ENCODE measurements at places on chromosomes 16 and 17.

DNA sequence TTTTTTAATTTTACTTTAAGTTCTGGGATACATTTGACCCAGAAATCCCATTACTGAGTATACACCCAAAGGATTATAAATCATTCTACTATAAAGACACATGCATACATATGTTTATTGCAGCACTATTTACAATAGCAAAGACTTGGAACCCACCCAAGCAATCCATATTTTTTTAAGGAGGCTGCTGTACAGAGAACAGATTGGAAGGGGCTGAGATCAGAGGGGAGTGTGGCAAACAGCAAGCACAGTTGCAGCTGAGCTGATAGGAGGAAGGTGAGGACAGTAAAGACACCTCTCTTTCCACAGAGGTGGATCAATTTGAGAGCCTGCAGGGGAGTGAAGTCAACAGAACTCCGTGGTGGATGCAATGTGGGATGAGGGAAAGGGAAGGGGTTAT is 10.2 kb upstream of the TMEM238L start:
- DNase-seq, result no peak

DNA sequence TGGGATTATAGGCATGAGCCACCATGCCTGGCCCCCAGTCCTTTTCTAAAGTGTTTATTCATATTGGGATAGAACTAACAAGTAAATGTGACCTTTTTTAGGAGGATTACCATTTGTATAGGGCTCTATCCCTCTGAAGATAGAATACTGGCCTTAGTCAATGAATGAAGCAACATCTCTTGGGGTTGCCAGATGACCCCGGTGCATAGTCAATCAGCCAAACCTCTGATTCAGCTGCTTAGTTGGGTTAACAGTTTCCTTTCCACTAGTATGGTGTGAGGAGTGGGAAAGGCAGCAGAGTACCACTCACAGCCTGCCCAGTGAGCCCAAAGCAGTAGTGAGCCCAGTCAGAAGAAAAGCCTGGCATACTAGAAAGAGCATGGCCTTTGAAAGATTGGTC is 94.6 kb upstream of the TBX2 start:
- DNase-seq, result no peak

- DNase-seq, result no peak
Measured at GRCh38 chr16:81483064-81483969, 38.7 kb downstream of the CMIP start.

DNA sequence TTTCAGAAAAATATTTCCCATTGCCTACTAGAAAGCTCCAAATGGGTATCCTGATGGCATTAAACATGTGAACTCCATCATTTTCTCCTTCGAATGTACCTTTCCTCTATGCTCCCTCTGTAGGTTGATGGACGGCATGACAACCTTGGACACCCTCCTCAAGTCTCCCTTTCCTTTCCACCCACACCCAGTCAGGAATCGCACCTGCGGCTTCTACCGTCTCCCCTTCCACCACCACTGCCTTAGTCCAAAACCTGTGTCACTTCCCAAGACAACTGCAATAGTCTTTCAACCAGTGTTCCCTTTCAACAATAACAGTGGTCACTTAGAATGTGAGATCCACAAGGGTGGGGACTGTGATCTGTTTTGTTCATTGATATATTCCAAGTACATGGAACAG is 233.1 kb upstream of the AXIN2 start:
- no peak for DNase-seq

- no peak for DNase-seq
Measured at GRCh38 chr17:60560860-60561257, 34.8 kb upstream of the APPBP2 start.

- DNase-seq, result no peak
Measured at GRCh38 chr17:56756536-56756935, 77.2 kb downstream of the C17orf67 start.

- DNase-seq, result no peak
Measured at GRCh38 chr17:40791787-40792436, 7.8 kb downstream of the KRT28 start.

DNA sequence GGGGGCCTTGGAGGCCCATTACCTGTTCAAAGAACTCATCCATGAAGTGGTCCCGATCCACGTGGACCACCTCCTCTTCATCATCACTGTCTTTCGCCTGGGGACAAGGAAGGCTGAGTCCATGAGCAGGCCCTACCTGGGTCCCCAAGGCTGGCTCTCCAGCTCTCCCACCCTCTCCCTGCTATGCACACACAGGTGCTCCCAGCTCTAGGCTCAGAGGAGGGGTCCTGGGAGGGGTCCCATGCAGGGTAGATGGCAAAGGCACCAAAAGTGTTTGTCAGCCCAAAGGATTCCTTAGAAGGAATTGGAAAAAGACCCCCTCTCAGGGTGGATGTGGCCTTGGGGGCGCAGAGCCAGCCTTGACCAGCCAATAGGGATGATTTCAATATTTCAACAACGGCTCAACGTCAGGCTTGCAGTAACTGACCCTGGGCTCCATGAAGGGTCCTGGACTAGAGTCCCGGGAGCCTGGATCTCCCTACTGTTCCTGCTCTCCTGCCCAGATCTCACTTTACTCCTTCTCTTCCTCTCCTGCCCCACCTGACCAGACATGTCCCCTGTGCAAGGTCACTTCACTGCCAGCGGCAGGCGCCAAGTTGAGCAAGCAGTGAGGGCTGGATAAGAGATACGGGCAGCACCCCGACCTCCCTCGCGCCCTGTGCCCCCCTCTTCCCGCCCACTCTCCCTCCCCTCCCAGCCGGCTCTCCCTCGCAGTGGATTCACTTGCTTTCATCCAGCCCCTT is 8.8 kb downstream of the STX1B start:
- DNase-seq, result no peak

- no peak for DNase-seq
Measured at GRCh38 chr17:65966072-65966695, 225.7 kb downstream of the CEP112 start.

DNA sequence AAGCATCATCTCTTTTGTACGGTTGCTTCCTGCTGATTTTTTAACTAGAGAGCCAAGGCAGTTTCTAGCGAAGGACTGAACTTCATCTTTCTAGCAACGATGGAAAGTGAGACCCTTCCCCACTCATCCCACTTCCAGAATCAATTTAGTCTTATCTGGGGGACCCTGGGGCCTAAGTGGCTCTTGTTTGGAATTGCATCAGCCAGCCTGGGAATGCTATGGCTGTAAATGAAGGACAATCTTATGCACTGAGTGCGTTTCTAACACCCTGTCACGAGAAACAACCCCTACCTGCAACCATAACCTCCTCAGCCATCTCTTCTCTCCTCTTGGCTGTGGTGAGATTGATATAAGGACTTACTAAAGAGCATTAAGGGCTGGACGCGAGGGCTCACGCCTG is 64.8 kb downstream of the ERCC4 start:
- no peak for DNase-seq

DNA sequence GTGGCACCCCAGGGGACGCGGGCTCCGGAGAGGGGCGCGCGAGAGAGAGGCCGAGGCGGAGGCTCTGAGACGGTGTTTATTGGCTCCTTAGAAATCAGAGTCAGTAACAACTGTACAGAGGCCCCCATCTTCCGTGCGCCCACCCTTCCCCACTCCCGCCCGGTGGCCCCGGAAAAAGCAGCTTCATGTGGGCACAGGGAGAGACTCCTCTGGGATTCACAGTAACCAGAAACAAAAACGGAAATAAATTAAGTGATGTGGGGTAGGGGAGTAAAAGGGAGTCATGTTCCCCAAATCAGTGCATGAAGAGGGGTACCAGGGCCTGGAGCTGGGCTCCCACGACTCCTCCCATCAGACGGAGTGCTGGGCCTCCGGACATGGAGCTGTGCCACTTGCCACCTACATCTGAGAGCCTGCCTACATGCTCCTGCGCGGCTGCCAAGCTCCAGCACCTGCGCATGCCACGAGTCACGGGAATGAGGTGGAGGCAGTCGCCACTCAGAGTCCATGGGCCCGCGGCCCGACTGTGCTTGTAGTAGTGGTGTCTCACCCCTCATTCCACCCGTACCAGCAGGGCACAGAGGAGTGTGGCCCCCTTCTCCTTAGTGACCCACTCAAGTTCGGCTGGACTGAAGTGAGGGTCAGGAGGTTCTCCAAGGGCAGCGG is 543 bp upstream of the GPS2 start:
- no peak for DNase-seq

DNA sequence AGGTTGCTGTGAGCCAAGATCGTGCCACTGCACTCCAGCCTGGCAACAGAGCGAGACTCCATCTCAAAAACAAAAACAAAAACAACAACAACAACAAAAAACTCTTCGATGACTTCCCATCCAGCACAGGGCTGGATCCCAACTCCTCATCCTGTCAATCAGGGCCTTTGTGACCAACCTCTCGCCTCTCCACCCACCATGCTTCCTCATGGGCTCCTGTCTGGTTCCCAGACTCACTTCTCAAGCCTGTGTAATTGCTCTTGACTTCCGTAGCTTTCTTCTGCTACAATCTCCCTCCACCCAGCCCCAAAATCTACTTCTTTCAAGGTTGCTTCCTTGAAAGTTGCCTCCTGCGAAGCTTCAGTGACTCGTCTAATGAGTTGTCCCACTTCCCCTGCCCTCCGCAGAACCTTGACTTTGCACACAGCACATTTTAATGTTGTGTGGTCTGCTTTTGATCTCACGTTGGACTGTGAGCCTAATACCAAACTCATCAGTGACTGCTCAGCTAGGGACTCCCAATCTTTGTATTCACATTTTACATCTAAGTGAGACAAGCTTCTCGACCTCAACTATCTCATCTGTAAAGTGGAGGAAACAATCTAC is 936 bp upstream of the RASL10B start:
- DNase-seq, result no peak

DNA sequence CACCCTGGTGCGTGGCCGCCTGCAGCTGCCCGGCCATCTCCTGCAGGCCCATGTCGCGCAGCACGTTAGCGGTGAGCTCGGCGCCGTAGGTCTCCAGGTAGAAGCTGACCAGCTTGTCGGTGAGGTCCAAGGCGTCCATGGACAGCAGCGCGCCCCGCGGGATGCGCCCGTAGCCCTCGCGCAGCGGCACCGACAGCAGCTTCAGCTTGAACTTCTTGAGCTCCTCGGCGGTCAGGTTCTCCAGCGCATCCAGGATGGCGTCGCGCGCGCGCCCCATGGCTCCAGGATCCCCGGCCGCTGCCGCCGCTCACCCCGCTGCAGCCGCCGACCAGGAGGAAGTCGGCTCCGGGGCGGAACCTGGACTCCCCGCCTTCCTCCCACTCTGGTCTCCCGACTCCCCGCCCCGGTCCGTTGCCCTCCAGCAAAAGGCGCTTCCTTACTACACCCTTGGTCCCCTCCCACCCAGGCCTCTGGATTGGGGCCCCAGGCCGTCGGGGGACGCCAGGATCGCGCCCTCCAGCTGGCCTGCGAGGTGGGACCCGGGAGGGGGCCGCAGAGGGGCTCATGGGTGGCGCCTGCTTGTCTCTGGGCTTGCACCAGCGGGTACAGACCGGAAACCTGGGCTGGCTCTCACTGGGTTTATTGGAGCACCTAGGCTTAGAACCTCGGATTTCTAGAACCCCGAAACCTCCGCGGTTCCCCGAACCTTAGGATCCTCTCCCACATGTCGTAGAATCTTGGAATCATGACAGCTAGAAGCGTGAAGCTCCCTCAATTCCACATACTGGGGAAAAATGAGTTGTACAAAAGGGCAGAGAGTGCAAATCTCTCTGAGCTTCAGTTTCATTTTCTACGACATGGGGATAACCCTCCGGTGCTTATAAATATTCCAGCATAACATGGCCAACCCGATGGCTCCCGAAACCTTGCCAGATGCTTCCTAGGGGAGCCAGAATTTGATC is at the start of gene PYCARD:
PYCARD (minus strand) TSS at position 347 of the 962 bp plus-strand sequence; CDS start at position 277, 70 bp downstream.
- DNase-seq, result no peak

DNA sequence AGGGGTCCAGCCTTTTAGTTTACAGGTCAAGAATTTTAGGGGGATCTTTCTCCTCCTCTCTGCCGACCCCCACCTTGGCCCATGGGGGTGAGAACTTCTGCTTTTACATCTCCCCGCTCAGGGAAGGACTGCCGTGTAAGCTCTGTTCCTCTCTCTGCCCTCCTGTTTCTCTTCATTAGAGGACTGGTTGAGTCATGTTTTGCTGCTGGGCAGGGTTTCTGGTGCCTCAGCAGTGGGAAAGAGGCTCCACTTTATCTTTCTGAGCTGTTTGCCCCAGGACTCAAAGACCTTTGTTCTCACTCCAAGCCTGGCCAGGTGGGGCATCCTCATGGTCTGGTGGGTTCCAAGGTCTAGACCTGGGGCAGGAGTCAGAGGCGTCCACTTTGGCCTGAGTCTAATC is 93.0 kb downstream of the UTP18 start:
- DNase-seq, result no peak

DNA sequence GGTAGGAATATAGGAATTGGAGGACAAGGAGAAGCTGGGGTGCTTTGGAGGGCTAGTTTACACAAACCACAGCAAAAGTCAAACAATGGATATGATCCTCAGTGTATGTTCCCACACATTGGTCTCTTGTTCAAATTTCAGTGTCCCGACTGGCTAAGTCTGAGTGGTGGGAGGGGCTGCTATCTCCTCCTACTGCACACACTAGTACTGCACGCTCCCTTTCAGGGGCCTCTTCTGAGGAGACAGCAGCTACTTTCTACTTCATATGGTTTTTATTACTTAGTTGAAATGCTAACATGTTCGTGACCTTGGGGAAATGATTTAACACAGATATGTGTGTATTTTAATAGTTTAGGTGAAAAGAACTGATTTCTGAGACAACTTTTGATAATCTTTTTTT is 18.8 kb upstream of the KRT10 start:
- DNase-seq, result no peak

DNA sequence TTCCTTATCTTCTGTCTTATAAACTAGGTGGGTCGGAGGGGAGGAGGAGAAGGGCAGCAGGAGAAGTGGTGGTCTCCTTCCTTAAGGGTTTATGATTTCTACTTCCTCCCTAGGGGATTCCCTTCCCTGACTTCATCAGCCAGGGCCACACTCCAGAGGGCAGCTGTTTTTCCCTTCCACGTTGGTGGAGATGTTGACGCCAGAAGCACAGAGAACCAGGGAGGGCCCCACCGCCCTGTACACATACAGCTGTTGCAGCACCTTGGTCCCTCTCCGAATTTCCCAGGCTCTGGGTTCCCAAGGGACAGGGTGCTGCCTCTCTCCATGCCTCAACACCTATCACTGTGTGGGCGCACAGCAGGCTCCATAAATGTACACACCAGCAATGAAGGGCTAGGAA is 5.6 kb upstream of the SLC6A4 start:
- no peak for DNase-seq

Data from stimulated activated CD4-positive, alpha-beta T cell treated with anti-CD3 and anti-CD28 coated beads, Interleukin-1b, Interleukin-23, amount 100 ng/mL, for 1 hour (primary cell).